ENCODE measurements at places on chromosomes 6 and 20. TPM values are rescaled to one million over a fixed set of nuclear protein-coding genes. Genes with fewer than 3 reads are reported as not detected.

- no peak overlapping the region for H3K4me3 ChIP-seq
- H3K27ac ChIP-seq, result no peak overlapping the region
- no peaks in the 10 kb centered on the region for H3K36me3 ChIP-seq
- DNase-seq, result no peak
- H3K27me3 ChIP-seq, result no peaks in the 10 kb centered on the region
These were observed 266.0 kb upstream of the CITED2 start for GRCh38 chr6:139640448-139640847.

Gene IMPG1
- not detected for total RNA-seq

DNA sequence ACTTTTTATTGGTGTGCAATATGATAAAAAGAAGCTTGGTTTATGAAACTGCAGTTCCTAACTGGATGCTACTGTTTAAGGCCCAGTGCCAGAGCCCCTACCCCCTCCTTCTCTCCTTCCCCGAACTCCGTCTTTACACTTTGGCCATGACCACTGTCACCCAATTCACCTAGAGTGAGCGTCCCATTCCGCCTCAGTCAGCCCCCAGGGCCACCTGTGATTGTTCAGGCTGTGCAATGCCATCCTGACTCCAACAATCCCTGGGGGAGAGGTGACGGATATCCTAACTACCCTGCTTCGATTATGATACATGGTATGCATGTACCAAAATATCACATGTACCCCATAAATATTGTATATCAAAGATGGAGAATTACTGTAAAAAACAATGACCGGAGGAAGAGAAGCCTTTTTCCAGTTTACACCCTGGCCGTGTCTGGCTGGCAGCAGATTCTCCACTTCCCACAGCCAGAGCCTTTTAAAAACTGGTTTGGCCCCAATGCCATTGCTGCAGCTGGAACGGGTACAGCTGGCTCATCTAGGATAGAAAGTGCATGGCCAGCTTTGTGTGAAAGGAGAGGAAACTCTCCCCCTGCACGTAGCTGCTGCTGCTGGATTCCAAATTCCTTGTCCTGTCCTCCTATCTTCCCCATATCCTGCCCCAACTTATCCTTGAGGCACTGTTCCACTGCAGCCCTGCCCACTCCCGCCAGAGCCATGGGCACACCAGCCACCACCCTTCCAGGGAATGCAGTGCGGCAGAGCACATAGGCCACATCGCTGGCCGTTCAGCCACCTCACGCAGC lies 99.7 kb downstream of the JPH2 start:
- H3K4me3 ChIP-seq, result no peak overlapping the region
- no peak for DNase-seq
- H3K4me1 ChIP-seq, result no peaks in the 10 kb centered on the region
- H3K27me3 ChIP-seq, result no peaks in the 10 kb centered on the region
- no peak overlapping the region for H3K27ac ChIP-seq

DNA sequence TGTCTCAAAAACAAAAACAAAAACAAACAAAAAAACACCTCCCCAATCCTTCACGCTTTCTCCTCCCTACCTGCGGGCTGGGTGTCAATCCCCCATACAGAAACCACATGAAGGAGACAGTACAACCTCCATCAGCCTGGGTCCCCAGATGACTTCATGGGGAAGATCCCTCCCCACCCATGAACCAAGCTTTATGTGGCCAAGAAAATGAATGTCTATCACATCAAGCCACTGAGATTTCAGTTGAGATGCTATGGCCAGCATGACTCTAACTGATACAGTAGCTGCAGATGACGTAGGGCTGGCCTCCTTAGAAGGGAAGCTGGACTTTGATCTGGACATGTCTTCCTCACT lies 21.2 kb upstream of the BNIP5 start:
- DNase-seq, result no peak
- no peaks in the 10 kb centered on the region for H3K27me3 ChIP-seq
- no peak overlapping the region for H3K27ac ChIP-seq
- no peak overlapping the region for H3K4me3 ChIP-seq
- no peaks in the 10 kb centered on the region for H3K4me1 ChIP-seq
- H3K36me3 ChIP-seq, result no peaks in the 10 kb centered on the region

Gene CALHM5
- 0.12 TPM for total RNA-seq

- H3K27me3 ChIP-seq, result peaks cover 10% of the 10 kb centered on the region
- H3K4me3 ChIP-seq, result no peak overlapping the region
- no peaks in the 10 kb centered on the region for H3K4me1 ChIP-seq
- no peak overlapping the region for H3K27ac ChIP-seq
- peak; percentile 67 for DNase-seq
These were observed 3.2 kb downstream of the GRIK2 start for GRCh38 chr6:101396548-101397173.

DNA sequence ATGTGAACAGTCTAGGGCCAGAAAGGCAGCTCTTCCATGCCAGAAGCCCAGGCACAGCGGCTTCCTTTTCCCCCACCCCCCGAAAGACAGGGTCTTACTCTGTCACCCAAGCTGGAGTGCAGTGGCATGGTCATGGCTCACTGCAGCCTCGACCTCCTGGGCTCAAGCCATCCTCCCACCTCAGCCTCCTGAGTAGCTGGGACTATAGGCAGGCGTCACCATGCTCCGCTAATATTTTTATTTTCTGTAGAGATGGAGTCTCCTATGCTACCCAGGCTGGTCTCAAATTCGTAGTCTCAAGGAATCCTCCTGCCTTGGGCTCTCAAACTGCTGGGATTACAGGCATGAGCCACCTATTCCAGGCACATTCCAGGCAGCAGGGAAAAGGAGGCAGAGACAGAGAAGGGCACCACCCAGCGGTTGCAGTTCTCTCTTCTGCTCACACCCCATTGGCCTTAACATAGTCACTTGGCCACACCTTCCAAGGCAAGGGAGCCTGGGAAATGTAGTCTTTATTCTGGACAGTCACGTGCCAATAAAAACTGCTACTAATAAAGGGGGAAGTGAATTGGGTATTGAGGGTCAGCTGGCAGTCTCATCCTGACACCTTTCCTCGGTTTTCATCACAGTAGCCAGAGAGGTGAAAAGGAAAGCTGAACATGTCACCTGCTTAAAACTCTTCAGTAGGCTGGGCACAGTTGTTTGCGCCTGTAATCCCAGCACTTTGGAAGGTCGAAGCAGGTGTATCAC lies 205.9 kb downstream of the ZMYND8 start:
- no peaks in the 10 kb centered on the region for H3K27me3 ChIP-seq
- H3K4me1 ChIP-seq, result no peaks in the 10 kb centered on the region
- H3K27ac ChIP-seq, result no peak overlapping the region
- peak; percentile 67 for DNase-seq

GRCh38 chr6:155253337-155253736 lies 10.5 kb upstream of the CLDN20 start:
- DNase-seq, result no peak
- H3K4me3 ChIP-seq, result no peak overlapping the region
- H3K27me3 ChIP-seq, result no peaks in the 10 kb centered on the region
- no peaks in the 10 kb centered on the region for H3K4me1 ChIP-seq
- H3K27ac ChIP-seq, result no peak overlapping the region
- H3K36me3 ChIP-seq, result peaks cover 4% of the 10 kb centered on the region

Gene ULBP2
- 0.31 TPM for total RNA-seq

Gene HCK
- 2.9 TPM for total RNA-seq

Gene DTD1
- 21.2 TPM for total RNA-seq

- peaks cover 5% of the 10 kb centered on the region for H3K36me3 ChIP-seq
- no peak overlapping the region for H3K4me3 ChIP-seq
- no peak overlapping the region for H3K27ac ChIP-seq
- H3K4me1 ChIP-seq, result no peaks in the 10 kb centered on the region
These were observed 33.8 kb downstream of the RRBP1 start for GRCh38 chr20:17648315-17648646.

GRCh38 chr6:16472349-16473069 lies 234.1 kb downstream of the GMPR start:
- H3K27ac ChIP-seq, result no peak overlapping the region
- no peaks in the 10 kb centered on the region for H3K4me1 ChIP-seq
- H3K27me3 ChIP-seq, result no peaks in the 10 kb centered on the region
- no peaks in the 10 kb centered on the region for H3K36me3 ChIP-seq

DNA sequence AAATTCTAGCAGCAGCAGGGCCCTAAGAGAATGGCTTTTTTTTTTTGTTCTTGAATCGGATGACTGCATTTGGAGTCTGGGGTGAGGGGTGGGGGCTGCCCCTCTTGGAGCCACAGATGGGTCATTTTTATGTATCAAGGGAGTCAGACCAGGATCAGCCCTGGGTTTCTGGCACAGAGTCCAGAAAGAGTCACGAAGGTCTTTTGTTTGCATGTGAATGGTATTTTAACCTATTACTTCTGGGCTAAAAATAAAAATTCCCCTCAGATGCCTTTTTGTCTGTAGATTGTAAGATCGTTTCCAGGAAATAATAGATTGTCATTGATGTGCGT lies 72.5 kb downstream of the PHACTR3 start:
- no peak for DNase-seq
- H3K27ac ChIP-seq, result no peak overlapping the region
- H3K36me3 ChIP-seq, result no peaks in the 10 kb centered on the region
- no peak overlapping the region for H3K4me3 ChIP-seq
- no peaks in the 10 kb centered on the region for H3K4me1 ChIP-seq

DNA sequence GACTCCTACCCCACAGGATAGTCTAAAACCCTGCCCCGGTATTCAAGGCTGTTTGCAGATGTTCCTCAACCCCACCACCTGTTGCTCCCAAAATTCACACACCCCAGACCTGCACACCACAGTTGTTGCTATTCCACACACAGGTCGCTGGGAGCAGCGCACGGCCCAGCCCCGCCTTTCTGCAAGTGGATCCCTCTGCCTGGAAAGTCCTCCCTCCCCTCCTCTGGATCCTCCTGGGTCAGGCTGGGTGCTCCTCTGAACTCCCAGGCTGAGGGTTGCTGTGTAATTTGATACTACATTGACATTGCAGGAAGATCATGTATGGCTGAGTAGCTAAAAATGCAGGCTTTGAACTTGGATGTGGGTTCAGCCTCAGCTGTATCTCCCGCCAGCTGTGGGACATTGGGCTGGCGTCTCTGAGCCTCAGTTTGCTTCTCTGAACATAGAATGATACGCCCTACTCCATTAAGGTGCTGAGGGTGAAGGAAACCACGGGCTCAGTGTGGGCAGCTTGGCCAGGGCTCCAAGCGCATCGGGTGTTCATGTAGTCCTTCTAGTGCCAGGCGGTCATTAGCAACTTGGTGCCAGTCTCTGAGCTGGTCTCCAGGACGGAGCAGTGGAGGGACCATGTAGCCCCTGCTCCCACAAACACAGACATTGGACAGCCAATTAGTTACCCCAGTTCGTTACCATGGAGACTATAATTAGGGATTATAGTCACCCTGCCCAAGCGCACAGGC lies 13.9 kb upstream of the CCN5 start:
- H3K27me3 ChIP-seq, result no peaks in the 10 kb centered on the region
- no peak overlapping the region for H3K4me3 ChIP-seq
- no peaks in the 10 kb centered on the region for H3K4me1 ChIP-seq
- no peak overlapping the region for H3K27ac ChIP-seq
- no peak for DNase-seq

DNA sequence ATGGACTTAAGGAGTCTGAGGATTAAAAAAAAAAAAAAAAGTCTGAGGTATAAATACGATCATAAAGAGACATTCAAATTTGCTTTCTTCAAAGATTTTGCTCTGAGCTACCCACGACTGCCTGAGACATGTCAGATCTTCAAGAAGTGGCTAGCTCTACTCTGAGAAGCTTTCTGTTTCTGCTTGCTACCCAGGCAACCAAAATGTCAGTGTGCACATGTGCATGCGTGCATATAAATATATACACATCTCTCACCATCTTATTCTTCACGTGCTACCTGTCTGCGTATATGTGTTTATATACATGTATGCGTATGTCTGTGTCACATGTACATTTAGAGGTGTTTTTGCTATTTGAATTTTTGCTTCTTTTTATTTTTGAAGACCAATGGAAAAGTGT lies 299.6 kb upstream of the STXBP5 start:
- DNase-seq, result no peak
- no peaks in the 10 kb centered on the region for H3K4me1 ChIP-seq
- H3K4me3 ChIP-seq, result no peak overlapping the region
- no peaks in the 10 kb centered on the region for H3K27me3 ChIP-seq

- no peak overlapping the region for H3K4me3 ChIP-seq
- H3K4me1 ChIP-seq, result no peaks in the 10 kb centered on the region
These were observed 117.4 kb upstream of the FRMD1 start for GRCh38 chr6:168196385-168196860.

- no peak within 1 kb of the TSS for H3K4me3 ChIP-seq
- H3K27me3 ChIP-seq, result no peaks in the 10 kb centered on the region
- no peaks in the 10 kb centered on the region for H3K36me3 ChIP-seq
- DNase-seq, result no peak
- no peak within 1 kb of the TSS for H3K27ac ChIP-seq
These were observed at the start of gene HCRTR2 for GRCh38 chr6:55174211-55175026. Gene HCRTR2 (plus strand): TSS chr6:55174515. CDS start chr6:55174588, 73 bp downstream.

- H3K27me3 ChIP-seq, result no peaks in the 10 kb centered on the region
- no peak for DNase-seq
- no peak overlapping the region for H3K27ac ChIP-seq
These were observed 73.3 kb upstream of the NXT1 start for GRCh38 chr20:23277316-23277715.

- no peak overlapping the region for H3K4me3 ChIP-seq
- no peaks in the 10 kb centered on the region for H3K4me1 ChIP-seq
- no peak overlapping the region for H3K27ac ChIP-seq
- H3K27me3 ChIP-seq, result no peaks in the 10 kb centered on the region
- DNase-seq, result no peak
These were observed 110.2 kb upstream of the ZNF184 start for GRCh38 chr6:27582928-27583725.

DNA sequence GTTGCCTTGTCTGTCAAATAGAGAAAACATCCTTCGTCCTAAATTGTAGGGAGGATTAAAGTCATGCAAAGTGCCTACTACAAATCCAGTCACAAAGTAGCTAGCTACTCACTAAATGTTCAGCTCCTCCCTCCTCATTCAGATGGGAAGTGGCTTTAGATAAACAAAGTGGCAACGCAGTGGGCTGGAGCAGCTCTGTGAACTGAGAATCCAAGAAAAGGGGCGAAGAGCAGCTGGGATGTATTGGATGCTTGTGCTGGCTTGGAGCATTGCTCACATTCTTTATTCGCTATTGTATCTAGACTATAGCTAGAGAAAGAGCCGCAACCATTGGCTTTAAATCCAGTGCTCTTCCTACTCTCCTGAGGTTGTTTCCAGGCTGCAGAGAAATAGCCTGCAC lies 10.3 kb downstream of the MOG start:
- H3K27me3 ChIP-seq, result no peaks in the 10 kb centered on the region
- no peaks in the 10 kb centered on the region for H3K36me3 ChIP-seq
- no peak overlapping the region for H3K27ac ChIP-seq
- H3K4me3 ChIP-seq, result no peak overlapping the region
- DNase-seq, result no peak

DNA sequence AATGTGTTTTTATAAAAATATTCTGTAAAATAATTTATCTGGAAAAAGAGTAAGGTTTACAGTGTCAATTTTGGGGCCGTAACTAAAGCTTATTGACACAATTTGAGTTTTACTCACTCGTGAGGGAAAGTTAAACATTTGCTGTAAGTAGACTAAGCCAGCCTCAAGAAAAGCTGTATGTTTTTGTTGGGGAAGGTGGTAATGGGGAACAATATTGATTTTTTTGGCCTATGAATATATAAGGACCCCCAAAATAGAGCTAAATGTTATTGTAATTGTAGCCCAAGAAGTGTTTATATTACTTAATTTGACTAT lies 1.4 kb downstream of the SENP6 start:
- DNase-seq, result no peak
- H3K36me3 ChIP-seq, result no peaks in the 10 kb centered on the region
- H3K27ac ChIP-seq, result peak overlapping the region; percentile 96
- H3K4me3 ChIP-seq, result peak overlapping the region; percentile 81
- no peaks in the 10 kb centered on the region for H3K27me3 ChIP-seq

- H3K36me3 ChIP-seq, result no peaks in the 10 kb centered on the region
- DNase-seq, result no peak
- H3K27me3 ChIP-seq, result no peaks in the 10 kb centered on the region
- no peak overlapping the region for H3K27ac ChIP-seq
These were observed 332.8 kb downstream of the CDH4 start for GRCh38 chr20:61584851-61585250.

Gene TNFRSF6B
- total RNA-seq, result not detected

Gene NKX2-2
- total RNA-seq, result not detected
